ENCODE measurements at places on chromosomes 2 and 18.

- no peak for DNase-seq
Observed at GRCh38 chr2:88048541-88048940, 7.0 kb downstream of the KRCC1 start.

- no peak for DNase-seq
Observed at GRCh38 chr18:58896268-58896667, 31.6 kb downstream of the ZNF532 start.

GRCh38 chr2:60964651-60965498 lies 52.6 kb upstream of the PEX13 start:
- no peak for DNase-seq

DNA sequence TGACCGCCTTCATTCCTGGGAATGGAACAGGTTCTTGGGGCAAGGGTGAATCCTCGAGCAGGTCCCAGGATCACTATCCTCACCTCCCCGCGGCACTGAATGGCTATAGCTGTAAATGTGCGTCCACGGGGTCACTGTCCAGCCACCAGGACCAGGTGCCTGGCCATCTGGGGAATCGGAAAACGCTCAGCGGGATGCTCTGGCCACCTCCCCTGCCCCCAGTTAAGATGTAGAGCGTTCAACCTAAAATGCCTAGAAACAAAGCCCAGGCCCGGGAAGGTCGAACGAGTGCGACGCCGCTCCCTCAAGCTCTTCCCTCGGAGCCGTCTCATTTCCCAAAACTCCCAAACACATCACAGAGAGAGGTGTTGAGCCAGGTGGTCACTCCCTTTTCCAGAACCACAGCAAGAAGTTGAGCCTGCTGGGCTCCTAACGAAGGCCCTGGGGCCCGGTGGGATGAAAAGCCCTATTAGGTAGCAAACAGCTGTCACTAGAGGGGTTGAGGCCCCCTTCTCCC lies 795 bp upstream of the CAPN10 start:
- no peak for DNase-seq

DNA sequence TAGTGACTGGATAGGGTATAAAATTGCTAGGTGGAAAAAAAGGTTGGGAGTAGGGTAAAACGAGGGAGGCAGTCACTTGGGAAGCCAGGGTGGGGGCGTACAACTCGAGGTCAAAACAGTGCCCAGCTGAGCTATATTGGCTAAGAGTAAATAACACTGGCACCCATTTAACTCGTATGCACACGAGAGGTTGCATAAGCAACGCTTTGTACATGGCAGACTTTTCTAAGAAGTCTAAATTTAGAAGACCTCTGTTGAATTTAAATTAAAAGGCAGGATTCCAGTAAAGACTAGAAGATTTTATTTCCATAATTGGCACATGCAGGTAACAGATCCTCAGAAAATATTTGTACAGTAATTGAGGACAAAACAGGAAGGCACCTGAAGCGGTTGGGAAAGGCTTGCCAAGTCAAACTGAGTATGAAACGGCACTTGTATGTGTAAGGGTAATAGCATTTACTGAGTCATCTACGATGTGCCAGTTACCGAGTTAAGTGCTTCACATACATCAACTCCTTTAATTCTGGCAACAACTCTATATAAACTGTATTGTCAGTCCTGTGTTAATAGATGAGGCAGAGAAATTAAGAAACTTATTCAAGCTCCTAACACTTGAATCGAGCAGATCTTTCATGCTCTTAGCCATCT lies 1.4 kb upstream of the MALT1 start:
- no peak for DNase-seq

DNA sequence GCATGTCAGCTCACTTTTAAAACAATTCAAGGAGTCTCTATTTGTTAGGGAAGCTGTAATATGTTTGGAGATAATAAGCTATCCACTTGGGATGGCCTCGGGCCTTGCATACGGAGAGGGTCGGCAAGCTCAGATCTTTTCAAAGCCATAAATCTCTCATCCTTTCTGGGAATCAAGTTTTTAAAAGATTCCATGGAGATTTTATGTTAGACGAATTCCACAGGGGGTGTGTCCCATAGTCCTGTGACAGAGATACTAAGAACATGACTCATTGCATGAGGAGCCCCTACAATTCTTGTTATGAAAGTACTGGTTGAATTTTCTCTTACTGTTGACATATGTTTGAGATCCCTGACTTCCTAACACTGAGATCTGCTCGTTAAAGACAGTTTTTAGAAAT lies 108.7 kb downstream of the FEZ2 start:
- no peak for DNase-seq

- no peak for DNase-seq
Observed at GRCh38 chr2:127324635-127325034, 30.7 kb upstream of the ERCC3 start.

DNA sequence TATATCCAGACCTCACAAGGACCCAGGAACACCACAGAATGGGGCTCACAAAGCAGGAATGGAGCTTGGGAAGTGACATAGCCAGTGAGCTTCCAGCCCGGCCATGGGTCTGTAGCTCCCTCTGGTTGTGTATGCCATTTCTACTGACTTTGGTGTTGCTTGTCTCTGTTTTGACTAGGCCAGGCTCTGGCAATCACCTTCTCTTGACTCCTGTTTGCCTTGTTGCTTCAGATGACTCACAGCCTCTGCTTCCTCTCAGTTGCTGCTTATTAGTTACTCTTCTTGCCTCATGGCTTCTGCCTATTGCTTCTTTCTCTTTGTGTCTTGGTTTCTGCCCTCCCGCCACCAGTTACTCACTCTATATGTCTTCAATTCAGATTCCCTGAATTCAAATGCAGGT lies 15.8 kb upstream of the IER3IP1 start:
- no peak for DNase-seq
